Activated CD8-positive, alpha-beta memory T cell treated with anti-CD3 and anti-CD28 coated beads for 1 hour (primary cell): ENCODE measurements at places on chromosomes 3 and 15.

DNA sequence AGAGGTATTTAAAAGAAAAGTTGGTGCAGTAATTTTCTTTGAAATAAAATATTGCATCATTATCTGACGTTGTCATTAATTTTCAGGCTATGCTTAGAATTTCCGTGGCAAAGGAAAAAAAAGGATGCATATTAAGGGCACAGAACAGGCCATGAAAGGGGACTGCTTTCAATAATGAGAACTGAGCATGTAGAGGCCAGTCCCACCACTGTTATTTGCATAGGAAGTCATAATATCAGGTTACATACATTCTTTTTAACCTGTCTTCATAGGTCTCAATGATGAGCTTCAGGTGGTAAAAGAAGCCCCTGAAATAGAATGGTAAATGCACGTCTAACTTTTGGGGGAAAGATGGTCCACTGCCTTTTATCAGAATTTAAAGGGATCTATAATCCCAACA is 272.1 kb upstream of the ALCAM start:
- DNase-seq, result no peak

DNA sequence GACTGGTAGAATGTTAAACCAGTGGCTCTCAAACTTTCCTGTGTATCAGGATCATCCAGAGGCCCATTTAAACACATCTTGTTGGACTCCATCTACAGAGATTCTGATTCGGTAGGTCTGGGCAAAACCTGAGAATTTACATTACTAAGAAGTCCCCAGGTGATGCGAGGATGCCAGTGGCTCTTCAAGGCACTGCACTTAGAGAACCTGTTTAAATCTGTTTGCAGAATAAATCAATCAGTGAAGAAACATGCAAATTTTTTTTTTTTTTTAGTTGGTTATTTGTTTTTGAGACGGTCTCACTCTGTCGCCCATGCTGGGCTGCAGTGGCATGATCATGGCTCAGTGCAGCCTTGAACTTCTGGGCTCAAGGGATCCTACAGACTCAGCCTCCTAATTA is 117.7 kb upstream of the WNT5A start:
- no peak for DNase-seq

- DNase-seq, result no peak
Measured at GRCh38 chr3:183819831-183820230, 5.5 kb downstream of the MAP6D1 start.

GRCh38 chr3:123457841-123458240 is 9.0 kb upstream of the ADCY5 start:
- DNase-seq, result no peak

DNA sequence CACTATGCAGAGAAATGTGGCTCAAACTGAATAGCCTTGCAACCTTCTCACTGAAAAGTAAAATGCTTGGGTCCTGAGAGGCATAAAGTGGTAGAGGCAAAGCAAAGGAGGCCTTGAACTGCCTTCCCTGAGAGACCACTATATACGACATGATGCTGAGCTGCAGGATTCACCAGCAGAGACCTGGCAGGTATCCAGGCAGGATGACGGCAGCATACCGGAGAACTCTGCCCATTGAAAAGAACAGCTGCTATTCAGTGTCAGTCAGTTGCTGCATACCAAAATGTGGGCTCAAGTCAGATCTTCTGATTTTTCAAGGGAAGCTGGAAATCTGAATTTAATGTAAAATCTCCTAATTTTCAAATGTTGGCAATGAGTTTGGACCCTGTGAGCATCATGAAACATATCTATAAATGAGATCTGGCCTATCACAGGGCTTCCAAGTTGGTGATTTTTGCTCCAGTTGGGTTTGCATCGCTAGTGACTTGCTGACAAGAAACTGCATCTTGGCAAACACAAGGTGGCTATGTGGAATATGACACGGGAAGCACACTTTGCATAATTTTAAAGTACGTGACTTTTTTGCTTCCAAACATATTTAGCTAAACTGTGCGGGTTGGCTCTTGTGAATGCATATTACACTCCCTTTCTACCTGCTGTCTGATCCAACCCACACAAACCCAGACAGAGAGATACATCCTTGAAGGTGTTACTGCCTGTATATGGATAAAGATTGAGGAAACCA is 529.0 kb downstream of the AGBL1 start:
- DNase-seq, result no peak

GRCh38 chr3:42402394-42403096 is 7.9 kb downstream of the LYZL4 start:
- DNase-seq, result no peak

- no peak for DNase-seq
Measured at GRCh38 chr3:52723935-52724334, 18.0 kb downstream of the SPCS1 start.

DNA sequence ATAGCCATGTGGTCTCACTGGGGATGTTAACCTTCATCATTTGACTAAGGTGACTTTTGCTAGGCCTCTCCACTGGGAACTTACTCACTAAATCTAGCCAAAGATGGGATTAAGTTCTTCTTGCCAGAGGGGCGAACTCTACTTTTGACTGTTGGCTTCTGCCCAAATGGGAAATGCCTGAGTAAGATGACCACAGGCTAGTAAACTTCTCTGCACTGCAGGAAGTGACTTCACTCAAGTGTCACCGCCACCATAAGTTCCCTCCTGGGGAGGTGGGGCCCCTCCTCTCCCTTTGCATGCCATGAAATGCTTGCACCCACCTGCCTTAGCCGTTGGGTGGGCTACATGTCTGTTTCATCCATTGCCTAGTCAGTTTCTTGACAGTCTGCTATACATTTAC is 388.3 kb downstream of the FEZF2 start:
- no peak for DNase-seq
